ENCODE measurements at places on chromosomes 1 and 21.
A peak's percentile ranks its signal among the peaks of the same experiment; 100 is the strongest.

- DNase-seq, result peak; percentile 62
Observed at GRCh38 chr1:165367375-165367993, 11.0 kb upstream of the LMX1A start.

DNA sequence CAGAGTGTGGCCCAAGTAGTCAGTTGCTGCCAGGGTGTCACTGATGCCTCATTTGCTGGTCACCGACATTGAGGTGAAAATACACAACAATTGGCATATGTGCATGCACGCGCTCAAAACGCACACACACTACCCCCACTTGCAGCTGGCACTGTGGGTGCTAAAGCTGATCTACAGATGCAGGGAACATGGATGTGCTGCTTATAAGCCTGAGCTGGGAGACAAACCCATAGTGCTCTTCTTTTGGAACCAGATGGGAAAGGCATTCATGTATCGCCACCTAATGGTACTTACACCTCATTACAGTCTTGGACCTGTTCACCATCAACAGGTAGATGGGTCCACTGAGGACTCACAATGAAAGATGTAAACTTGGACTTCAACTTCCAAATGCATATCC is 70.3 kb upstream of the CAMK1G start:
- peak; percentile 11 for DNase-seq

GRCh38 chr1:117416004-117416403 is 48.8 kb downstream of the MAN1A2 start:
- DNase-seq, result no peak

GRCh38 chr1:171261336-171261735 is 13.0 kb downstream of the FMO1 start:
- DNase-seq, result no peak

GRCh38 chr1:163054181-163054591 is 15.0 kb upstream of the RGS4 start:
- no peak for DNase-seq

DNA sequence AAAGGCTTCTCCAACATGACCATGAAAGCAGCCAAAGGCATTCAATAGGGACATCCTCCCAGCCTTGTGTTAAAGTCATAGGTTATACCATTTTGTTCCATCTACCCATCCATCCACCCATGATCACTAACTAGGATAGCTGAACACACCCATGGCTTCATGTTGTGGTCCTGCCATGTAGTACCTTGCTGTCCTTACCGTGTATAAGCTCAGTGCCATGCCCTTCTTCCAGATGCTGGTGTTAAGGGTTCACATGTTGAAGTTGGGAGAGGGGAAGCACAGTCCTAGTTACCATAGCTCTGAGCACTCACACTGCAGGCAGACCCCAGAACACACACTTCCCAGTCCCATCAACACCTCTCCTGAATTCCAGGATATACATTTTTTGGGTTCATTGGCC is 51.5 kb downstream of the ATP5PO start:
- DNase-seq, result no peak

- DNase-seq, result no peak
Observed at GRCh38 chr21:35203093-35203977, 154.2 kb upstream of the RUNX1 start.

GRCh38 chr1:229579059-229579673 is 20.7 kb upstream of the ABCB10 start:
- DNase-seq, result no peak

GRCh38 chr1:113046569-113046968 is 26.4 kb upstream of the LRIG2 start:
- DNase-seq, result no peak

DNA sequence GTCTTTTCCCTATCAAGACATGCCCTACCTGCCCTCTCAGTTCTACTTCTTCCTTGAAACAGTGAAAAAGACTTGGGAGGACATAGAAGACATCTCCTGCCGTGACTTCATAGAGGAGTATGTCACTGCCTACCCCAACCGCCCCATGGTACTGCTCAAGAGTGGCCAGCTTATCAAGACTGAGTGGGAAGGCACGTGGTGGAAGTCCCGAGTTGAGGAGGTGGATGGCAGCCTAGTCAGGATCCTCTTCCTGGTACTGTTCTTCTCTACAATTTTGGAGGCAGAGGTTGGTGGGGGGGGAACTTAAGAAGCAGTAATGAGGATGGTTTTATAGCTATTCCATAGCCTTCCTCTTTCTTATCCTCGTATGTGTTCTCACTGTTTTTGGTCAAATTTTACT is 18.7 kb downstream of the SETDB1 start:
- no peak for DNase-seq

- no peak for DNase-seq
Observed at GRCh38 chr1:65681096-65681495, 111.6 kb upstream of the PDE4B start.

DNA sequence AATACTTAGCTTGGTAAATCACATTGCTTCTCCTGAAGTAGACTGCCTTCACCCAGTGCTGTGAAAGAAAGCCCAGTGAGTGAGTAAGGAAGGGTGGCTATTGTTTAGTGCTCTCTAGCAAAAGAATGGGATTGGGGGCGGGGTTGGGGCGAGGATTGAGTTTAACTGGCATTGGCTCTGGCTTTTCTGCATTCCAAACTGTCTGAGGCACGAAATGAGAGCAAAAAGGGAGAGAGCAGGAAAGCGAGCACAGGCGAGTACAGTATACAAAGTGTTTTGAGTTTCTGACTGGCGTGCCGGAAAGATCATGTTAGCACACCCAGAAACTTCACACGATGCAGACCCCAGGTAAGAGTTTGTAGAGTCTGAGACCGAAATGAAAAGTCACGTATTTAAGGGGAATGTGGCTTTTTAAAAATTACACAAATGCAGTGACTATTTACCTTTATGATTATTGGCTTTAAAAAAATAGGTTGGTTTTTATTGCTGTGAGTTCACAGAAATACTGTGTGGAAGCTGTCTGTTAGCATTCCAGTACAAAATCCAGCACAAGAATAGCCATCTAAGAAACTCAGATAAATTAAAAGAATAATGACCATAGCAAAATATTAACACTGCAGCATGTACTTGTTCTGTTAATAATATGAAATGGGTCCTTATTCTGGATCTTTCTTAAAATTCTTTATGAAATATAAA is 155.4 kb downstream of the CLEC20A start:
- no peak for DNase-seq

DNA sequence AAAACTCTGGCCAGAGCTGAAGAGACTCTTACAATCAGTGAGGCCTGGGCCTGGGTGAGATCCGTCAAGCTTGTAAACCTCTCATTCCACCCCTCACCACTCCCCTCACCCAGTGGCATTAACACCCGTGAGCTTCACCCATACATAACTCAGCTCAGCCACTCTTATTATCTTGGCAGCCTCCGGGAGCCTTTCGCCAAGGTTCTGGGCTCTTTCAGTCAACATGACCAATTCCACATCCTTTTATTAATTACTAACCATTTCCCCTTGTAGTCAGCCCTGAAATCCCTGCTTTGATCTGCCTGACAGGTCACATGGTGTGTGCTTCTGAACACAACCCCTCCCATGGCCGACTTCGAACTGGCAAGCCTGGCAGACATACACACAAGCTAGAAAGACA is 134.8 kb downstream of the SETD4 start:
- DNase-seq, result no peak

- no peak for DNase-seq
Observed at GRCh38 chr1:29555043-29555620, 318.8 kb downstream of the PTPRU start.

- no peak for DNase-seq
Observed at GRCh38 chr1:21852282-21853130, 40.4 kb downstream of the LDLRAD2 start.

DNA sequence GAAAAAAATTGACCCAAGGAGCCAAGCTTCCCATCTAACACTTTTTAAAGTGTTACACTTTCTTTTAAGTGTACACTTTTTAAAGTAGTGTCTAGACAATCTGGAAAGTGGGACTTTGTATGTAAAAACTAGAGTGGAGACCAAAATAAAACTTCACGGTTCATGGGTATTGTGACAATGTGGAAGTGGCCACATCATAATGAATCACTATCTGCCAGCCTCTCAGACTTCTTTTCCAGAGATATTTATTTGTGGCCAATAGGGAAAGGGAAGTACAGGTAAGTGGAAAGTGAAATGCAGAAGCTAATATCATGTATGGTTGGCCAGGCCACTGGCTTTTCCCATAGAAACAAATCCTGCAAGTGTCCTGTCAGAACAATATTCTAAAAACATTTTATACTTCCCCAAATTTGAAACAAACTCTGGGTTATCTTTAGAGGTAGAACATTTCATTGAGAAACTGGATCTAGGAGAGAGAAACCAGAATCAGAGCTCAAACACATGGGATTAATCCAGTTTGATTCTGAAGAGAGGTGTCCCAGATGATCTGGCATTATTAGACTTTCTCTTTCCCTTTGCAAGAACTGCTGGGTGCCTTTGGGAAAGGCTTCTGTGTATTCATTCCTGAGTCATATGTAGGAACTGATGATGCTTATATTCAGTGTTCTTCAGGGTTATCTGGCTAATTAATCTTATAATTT is 2.0 kb downstream of the TNFSF18 start:
- DNase-seq, result no peak

- no peak for DNase-seq
Observed at GRCh38 chr1:59539961-59540681, 243.2 kb downstream of the FGGY start.

- no peak for DNase-seq
Observed at GRCh38 chr1:221891708-221892107, 149.8 kb upstream of the DUSP10 start.

DNA sequence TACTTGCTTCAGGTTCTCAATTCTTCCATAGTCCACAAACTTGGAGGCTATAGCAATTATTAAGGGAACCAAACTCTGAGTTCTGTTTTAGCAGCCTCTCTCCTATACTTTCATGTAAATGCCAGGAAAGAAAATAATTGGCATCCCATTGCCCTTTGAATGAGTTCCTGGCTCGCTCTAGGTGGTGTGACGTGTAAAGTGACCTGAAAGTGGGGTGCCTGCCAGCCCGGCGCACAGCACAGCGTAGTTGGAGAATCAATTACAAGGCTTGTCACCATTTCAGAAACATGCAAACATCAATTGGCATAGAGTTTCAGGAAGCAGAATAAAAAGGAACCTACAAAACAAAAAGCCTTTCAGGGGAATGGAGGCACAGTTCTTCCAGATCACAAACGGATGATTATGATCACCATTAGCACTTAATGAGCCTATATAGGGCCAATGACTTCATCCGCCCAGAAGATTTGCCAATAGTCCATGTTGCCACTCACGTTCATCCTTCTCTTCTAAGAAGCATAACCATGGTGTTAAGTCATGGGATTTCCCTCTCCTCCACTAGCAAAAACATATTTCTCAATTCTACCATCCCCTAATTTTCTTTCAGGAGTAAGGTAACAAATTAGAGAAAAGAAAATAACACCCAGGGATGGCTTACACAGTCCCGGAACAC is 354.6 kb upstream of the ADGRL2 start:
- DNase-seq, result no peak

DNA sequence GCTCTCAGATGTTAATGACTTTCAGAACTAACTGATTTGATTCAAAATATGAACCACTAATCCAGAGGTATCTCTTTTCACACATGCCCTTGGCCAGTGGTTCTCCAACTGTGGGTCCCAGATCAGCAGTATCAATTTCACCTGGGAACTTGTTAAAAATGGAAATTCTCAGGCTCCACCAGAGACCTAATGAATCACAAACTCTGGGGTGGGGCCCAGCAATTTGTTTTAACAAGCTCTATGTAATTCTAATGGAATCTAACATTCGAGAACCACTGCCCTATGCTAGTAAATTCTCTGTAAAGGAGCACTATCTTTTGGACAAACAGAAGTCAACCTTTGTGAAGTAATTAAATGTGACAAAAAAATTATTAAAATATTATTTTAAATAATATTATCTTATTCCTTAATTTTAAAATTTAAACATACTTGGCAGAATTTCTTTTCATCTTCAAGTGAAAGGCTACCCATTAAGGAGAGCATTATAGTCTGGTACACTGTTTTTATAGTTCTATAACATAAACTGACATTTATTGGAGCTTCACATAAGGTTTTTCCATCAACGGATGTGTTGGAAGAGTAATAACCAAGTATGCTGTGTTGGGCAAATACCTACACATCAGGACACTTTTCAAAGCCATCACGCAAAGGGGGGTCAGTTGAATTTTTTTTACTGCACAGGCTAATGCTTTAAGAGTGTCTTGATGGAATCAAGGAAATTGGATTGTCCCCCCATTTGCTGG is 130.4 kb downstream of the LHX4 start:
- DNase-seq, result no peak

DNA sequence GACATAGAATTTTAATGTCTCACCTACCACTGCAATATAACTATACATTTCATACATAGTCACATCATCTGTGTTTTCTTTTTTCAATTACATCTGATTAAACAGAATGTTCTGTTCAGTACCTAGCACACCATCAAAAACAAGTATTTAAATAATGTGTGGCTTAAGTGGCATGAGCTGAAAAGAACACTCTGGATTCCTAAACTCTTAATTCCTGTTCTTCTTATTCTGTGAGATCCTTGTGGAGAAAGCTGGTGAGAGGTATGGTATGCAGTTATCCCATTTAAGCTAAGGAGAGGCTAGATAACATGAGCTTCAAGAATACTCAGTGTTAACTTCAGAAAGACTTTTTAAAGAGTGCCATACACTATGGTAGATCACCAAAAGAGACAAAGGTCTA is 5.5 kb downstream of the TP53BP2 start:
- DNase-seq, result no peak

- no peak for DNase-seq
Observed at GRCh38 chr1:78520216-78520615, 29.4 kb downstream of the PTGFR start.

GRCh38 chr21:46037331-46038325 is 56.1 kb downstream of the COL6A1 start:
- DNase-seq, result no peak

GRCh38 chr21:29418813-29419212 is 120.1 kb downstream of the BACH1 start:
- no peak for DNase-seq

DNA sequence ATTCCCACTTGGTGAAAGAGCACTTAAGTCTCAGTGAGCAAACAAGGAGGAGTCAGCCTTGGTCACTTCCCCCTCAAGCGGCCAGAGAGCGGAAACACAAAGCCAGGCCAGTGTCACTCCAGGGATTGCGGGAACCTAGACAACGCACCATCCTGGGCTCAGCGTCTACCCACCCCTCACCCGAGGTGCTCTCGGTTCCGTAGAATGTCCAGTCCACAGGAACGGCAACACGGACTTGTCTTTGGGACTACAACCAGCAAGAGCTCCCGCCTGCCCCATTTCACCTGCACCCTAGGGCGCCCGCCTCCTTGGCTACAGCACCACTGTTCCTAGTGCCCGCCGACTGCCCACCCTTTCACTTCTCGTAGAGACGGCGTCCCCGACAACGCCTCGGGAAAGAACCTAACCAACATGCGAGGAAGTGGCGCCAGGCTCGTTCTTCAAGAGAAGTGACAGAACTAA is 509 bp downstream of the GDAP2 start:
- DNase-seq, result peak; percentile 24

GRCh38 chr1:3327936-3328590 is 126.4 kb upstream of the ARHGEF16 start:
- no peak for DNase-seq

- no peak for DNase-seq
Observed at GRCh38 chr21:31520561-31521098, 138.9 kb upstream of the SOD1 start.

All from NCI-H1930 (cell line).